Esophagus mucosa (tissue), 1 donor: ENCODE measurements at places on chromosomes 4 and X. TPM values are rescaled to one million over a fixed set of nuclear protein-coding genes. Genes with fewer than 3 reads are reported as not detected.

GRCh38 chr4:119785963-119786362, 157.4 kb upstream of the PDE5A start:
- ATAC-seq = no peak

DNA sequence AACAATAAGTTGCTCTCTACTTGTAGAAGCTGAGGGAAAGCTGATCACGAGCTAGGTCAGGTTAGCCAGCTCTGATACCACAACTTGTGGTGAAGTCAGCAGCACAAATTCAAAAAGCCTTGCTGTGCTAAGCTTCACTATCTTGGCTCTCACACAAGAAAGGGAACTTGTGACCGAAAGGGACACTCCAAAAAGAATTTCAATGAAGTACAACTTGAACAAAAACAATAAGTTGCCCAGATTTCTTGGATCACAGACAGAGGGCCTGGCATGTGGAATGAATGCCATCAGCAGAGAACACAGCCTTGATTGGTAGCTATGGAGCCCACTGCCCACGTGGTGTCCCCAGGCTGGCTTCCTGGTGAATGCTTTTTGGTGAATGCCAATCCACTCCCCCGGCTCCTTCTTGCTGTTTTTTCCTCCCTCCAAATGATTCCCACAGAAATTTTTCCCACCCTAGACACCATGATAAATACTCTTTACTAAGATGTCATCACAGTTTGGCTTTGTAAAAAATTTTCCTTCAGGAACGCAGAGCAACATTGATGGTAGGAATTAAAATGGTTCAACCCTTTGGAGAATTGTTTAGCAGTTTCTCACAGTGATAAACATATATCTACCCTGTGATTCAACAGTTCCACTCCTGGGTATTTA, 82.6 kb downstream of the ANXA3 start:
- no peak for ATAC-seq

DNA sequence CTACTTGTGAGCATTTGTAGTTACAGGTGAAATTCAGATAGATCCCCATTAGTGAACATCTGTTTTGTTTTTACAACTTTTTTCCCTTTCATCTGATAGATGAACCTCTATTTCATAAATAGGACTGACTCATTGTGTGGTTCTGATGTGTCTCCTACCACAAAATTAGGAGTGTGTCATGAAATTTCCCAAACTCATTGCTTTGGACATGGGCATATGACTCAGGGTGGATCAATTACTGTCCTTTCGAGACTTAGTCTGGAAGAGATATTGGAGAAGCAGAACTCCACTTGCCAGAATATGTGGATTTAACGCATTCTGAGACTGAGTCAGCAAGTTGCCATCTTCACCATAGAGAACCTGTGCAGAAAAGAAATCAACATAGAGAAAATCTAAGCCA, 53.5 kb upstream of the PCDH10 start:
- no peak for ATAC-seq

- ATAC-seq = peak; percentile 98
Observed at GRCh38 chr4:48924416-48924815, 17.8 kb upstream of the OCIAD2 start.

- peak; percentile 79 for ATAC-seq
Observed at GRCh38 chr4:83217721-83218522, 66.7 kb downstream of the COQ2 start.

GRCh38 chr4:2698951-2699505, 57.1 kb downstream of the TNIP2 start:
- no peak for ATAC-seq

DNA sequence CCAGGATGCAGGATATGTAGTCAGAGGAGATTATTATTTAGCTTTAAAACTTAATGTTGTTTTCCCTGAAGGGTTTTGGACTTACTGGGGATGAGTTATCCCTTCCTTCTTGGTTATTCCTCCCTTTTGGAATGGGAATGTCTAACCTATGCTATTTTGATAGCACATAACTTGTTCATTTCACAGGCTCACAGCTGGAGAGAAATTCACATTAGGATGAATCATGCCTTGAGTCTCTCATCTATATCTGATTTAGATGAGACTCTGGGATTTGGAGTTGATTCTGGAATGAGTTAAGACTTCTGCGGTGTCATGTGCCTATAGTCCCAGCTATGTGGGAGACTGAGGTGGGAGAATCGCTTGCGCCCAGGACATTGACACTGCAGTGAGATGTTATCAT, 81.1 kb downstream of the ATP11C start:
- no peak for ATAC-seq

DNA sequence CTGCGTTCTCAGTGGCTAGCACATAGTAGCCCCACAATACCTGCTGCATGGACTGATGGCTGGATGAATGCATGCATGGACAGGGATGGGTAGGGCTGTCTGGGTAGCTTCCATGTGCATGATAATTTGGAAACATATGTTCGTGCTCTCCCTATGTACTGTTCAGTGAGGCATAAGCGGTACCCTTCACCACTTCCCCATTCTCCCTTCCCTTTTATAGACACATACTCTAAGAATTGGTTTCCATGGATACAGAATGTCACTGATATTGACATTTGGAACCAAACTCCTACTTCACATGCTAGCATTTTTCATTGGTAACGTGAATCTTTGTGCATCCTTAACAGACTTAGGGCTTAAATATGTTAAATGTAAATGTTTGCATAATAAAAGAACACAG, 20.4 kb downstream of the USP46 start:
- ATAC-seq = no peak

DNA sequence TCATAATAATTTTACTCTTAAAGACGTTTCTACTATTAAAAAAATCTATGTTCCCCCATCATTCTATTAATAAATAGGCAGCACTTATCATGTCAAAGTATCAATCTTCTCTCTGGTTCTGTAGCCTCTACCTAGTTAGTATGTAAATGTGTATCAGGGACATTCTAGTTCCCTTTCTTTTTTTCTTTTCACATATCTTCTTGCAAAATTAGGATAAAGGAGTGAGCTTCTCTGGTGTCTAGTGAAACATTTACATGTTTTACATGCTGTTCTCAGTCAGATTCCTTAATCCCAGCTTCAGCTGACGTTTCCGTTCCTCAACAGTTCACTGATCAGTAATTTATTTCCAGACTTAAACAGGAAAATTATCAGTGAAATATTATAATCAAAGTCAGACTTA, 11.8 kb downstream of the PCDH10 start:
- no peak for ATAC-seq

DNA sequence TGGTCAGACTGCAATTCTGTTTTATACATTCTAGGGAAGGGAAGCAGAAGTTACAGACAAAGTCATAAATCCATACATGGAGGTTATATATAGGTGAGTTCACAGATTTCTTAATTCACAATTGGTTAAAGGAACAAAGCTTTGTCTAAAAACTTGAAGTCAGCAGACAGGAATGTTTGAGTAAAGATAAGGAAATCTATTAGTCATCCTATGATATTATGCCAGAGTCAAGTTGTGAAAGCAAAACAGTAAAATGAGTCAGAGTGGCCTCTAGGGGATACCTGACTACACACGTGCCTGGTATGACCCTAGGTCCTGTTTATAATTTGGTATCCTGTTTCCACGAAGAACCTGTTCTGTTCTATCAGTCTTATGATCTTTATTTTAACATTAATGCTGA, 31.5 kb downstream of the ACTRT1 start:
- ATAC-seq = peak; percentile 92

DNA sequence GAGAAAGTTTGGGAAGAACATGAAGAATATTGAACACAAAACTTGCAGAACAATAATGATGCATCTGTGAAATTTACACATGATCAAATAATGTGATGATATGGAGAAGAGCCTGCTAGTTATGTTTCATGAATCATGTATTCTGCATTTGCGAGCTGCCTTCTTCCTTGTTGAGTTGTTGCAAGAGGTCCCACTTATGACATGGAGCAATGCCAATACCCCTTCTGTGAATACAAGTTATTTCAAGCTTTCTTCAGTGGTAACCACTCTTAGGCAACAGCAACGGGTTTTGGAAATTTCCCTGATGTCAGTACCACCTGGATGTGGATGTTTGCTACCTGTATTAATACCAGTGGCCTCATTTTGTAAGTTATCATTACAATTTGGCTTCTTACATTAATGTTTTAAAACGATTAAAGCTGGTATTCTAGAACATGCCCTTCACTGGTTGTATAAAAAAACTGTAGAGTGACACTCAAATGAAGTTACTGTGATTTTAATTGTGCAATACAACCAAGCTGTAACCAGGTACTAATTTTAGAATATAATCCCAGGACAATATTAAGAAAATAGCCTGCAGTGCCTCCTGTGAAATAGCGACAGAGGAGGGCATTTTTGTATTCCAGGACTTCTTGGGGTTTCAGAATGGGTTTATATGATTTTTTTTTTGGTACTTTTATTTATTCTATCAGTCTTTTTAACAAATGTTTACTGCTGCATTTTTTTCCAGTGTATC, 25.3 kb downstream of the IQCM start:
- no peak for ATAC-seq

The PIR gene
- total RNA-seq = 25.5 TPM

The MCF2 gene
- not detected for total RNA-seq

The SLC30A9 gene
- total RNA-seq = 42.2 TPM

The PASD1 gene
- not detected for total RNA-seq
